Foreskin melanocyte (primary cell): ENCODE measurements at places on chromosomes 5 and 9.

- no peak for DNase-seq
Measured at GRCh38 chr9:127915325-127915752, 1.5 kb downstream of the ST6GALNAC4 start.

- no peak for DNase-seq
Measured at GRCh38 chr9:36158122-36158521, 11.1 kb upstream of the CCIN start.

GRCh38 chr9:112203536-112203935 is 28.4 kb upstream of the SUSD1 start:
- peak; percentile 30 for DNase-seq

DNA sequence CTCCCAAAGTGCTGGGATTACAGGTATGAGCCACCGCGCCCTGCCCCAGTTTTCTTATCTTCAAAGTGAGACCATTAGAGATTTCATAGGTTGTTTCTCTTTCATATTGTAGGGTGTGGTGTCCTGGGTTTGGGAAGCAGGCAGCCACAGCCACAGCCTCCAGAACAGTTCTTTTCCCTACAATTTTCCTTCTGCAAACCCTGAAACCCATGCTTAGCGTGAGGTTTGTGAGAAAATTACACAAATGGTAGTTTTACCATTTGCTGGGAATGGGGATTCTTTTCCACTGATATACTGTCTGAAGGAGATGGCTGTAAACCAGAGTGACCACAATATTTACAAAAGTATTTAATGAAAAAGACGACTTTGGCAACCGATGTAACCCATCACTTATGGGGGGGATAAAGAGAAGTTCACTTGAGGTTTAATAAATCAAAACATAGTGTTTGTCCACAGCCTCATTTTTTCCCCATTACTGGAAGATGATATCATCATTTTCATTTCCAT is 26.7 kb upstream of the ECM2 start:
- DNase-seq, result no peak

DNA sequence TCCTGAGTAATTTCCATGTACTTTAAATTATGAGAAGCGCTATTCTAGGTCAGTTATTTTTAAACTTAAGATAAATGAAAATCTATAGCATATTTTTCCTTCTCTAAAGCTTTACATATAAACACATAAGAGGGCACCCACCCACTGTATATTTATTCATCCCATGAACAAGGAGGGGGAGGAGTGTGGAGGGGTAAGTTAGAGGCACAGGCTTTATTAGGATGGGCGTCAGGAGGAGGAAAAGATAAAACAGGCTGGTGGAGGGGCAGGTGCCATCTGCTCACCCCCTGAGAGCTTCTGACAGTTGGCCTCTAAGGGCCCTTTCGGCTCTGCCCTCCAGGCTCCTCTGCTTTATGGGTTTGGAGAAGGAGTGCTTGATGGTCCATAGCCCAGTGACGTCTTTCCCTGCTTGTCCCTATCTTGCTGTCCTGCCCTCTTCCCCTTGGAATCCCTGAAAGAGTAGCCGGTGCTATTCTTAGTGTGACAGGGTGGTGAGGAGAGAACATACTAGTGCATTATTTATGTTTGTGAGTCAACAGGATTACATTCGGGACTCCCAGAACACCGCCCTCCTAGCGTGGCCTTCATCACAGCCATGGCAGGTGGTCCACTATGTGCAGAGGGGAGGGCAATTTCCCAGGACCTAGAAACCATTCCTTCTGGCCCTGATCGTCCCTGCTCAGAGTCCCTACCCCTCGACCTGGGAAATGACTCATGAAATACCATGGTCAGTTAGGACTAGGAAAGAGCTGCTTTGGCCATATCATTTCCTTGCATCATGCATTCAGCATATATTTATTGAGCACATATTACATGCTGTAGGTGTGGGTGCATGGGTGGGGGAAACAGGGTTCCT is 7.9 kb upstream of the SYNPO start:
- DNase-seq, result no peak

DNA sequence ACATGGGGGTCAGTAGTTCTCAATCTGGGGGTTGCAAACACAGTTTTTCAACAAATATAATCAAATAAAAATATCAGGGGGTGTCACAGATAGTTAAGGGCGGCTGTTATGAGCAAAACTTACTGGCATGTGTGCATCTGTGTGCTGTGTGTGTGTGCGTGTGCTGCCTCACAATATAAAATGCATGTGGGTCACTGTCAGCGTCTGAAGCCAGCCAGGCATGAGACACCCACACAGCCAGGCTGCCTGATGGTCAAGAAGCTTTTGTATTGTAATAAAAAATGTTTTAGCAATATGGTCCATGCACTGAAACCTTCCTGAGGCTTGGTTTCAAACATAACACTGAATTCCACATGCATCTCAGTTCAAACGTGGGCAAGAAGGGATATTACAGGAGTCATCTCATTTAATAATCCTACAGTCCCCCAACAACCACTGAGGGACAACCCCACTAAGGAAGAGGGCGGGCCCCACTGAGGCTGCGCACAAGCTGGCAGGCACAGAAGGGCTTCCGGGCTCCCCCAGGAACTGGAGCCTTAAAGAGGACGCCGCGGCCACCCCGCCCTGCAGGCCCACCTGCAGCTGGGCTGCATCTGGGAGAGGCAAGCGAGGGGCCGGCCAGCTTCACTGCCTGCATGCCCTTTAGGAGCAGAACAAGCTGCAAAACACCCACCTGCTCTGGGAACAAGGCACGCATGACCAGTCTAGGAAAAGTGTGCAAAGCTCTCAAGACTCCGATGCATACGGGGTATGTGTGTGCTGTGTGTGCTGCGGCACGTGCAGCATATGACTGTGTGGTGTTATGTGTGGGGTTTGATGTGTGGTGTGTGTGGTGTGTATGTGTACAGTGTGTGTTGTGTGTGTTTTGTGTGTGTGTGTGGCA is 14.1 kb downstream of the SEMA4D start:
- DNase-seq, result no peak

DNA sequence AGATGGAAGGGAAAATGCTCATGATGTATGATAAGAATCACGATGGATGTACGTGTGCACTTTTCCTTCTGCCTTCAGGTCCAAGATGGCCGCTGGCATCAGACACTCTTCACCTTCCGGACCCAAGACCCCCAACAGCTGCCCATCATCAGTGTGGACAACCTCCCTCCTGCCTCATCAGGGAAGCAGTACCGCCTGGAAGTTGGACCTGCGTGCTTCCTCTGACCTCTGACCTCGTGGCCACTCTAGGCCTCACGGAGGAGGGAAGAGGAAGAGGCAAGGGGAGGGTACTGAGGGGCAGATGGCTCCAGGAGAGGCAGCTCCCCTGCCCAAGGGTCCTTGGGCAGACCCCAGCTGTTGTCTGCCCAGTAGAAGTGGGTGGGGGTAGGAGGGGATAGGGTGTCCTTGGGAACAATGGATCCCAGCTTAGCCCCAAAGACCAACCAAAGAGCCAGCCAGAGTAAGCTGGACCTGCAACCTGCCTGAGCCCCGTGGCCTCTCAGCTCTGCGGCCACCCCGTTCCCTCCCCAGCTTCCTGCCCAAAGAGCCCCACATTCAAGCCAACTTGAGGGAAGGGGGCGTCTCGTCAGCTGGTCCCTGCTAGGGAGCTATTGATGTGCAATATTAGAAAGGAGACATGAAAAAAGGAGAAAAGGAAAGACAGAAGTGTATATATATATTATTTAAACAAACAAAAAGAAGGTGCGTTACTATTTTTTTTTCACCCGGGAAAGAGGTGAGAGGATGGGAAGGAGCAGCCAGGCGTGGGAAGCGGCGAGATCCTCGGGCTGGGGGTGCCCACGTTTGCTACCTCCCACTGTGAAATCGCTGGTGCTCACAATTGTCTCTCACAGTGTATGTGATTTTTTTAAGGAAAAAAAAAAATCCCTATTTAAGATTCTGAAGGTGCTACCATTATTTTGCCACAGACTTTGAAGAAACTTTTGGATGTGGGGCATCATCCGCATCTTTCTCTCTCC is 12.1 kb upstream of the ORM1 start:
- DNase-seq, result no peak
